Renal pelvis (tissue), 12 donors: ENCODE measurements at places on chromosomes 3 and 15. TPM values are rescaled to one million over a fixed set of nuclear protein-coding genes. Genes with fewer than 3 reads are reported as not detected.

DNA sequence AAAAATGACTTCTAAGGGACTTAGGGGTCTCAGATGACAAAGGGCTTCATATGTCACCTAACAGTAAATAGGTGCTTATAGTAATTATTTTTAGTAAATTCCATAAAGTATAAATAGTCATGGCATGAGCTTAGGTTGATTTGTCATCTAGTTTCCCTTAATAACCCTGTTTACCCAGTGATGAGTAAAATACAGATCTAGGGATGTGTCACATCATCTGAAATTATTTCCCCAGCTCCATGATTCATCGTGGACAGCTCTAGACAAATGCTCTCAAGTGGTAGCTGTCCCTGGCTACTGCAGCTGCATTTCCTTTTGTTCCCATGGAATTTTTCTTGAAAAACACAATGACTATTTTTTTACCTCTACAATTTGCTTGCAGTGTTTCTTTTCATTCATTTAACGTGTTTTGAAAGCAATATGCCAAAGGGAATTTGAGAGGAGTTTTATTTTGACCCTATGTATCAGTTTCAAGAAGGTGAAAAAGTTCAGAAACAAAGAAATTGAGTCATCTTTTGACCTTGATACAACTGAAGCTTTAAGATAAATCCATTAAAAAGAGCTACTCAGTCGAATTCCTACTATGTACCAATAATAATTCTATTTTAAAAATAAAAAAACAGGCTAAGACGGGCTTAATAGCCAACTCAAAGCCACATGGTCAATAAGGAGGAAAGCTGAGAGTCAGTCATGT is 241.6 kb downstream of the KCNMB2 start:
- DNase-seq = no peak

- DNase-seq = no peak
These were observed 57.9 kb downstream of the BTD start for GRCh38 chr3:15659254-15659975.

DNA sequence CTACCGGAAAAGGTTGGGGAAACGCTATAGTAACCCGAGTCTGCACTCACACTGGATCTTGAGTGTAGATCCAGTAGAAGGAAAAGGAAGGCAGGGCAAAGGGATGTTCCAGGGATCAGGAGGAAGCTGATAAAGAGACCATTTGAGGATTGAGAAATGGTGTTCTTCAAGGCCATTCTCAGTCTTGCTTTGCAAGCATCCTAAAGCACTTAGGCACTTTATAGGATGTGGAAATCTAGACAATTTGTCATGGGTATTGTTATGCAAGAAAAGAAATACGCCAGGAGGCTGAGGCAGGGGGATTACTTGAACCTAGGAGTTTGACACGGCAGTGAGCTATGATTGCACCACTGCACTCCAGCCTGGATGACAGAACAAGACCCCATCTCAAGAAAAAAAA is 13.2 kb upstream of the SCAMP5 start:
- no peak for DNase-seq

DNA sequence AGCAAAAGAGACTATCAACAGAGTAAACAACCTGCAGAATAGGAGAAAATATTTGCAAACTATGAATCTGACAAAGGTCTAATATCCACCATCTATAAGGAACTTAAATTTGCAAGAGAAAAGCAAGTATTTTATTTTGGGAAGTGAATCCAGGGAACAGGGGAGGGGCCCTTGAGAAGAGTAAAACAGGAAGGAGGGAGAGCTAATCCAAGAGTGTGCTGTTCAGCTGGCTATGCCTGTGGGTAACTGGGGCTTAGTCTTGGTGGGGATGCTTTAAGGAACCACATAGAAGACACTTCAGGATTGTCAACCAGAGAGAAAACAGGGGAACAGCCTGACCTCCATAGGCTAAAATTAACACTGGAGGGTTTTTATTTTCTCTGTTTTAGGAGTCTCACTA is 3.9 kb upstream of the HHLA2 start:
- no peak for DNase-seq

- no peak for DNase-seq
These were observed 507.2 kb upstream of the AGTR1 start for GRCh38 chr3:148190441-148190990.

CLRN1 gene
- polyA plus RNA-seq = not detected

LDHAL6B gene
- 0.10 TPM for polyA plus RNA-seq

SLC2A2 gene
- polyA plus RNA-seq = 20.9 TPM
